Midbrain (tissue), 1 donor: ENCODE measurements at places on chromosomes 4 and X.

GRCh38 chr4:124641715-124642381 is 70.7 kb downstream of the ANKRD50 start:
- no peak for DNase-seq

GRCh38 chr4:124961138-124961750 is 248.7 kb upstream of the ANKRD50 start:
- no peak for DNase-seq

GRCh38 chr4:47160095-47160494 is 128.7 kb downstream of the GABRB1 start:
- no peak for DNase-seq

DNA sequence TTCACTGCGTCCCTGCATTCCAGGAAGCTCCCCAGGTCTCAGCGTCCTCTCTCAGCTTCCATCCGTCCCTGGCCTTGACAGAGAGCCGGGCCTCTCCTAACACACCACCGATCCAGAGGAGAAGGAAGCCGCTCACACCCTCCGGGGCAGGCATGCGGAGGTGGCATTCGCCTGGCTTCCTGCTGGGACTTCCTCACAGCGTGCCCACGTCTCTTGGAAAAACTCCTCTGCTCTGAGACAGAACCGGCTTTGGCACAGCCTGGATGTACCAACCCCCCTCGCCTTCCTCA is 3.2 kb downstream of the CTAG2 start:
- no peak for DNase-seq

DNA sequence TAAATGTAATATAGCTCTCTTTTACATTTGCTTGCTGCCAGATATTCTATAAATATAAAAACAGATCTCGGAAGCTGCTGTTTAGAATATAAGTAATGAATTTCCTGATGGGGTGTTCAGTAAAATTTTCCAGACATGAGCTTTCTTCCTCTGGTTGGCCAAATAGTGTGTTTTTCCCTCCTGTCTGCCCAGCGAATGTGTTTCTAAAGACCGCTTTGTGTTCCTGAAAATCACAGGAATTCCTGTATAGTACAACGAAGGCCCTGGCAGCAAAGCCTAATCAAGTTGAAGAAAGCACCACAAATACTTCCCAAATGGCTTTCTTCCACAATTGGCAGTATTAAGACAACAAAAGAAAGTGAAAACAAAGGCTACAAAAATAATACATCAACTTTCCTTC is 494.1 kb downstream of the INPP4B start:
- peak; percentile 11 for DNase-seq

- DNase-seq = no peak
Measured at GRCh38 chr4:99585516-99585915, 10.9 kb downstream of the MTTP start.

GRCh38 chr4:123516576-123516975 is 120.0 kb downstream of the SPRY1 start:
- DNase-seq = no peak

DNA sequence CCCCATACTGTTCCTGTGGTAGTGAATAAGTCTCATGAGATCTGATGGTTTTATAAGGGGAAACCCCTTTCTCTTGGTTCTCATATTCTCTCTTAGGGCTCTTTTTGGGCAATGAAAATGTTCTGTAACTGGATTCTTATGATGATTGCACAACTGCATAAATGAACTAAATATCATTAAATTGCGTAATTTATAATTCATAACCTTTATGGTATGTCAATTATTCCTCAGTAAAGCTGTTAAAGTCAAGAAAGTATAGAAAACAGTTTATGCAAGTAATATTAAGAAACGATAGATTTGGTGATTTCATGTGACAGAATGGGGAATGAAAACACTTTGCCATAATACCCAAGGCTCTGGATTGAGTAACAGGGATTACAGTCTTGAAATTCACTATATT is 33.5 kb upstream of the SPANXD start:
- DNase-seq = no peak

DNA sequence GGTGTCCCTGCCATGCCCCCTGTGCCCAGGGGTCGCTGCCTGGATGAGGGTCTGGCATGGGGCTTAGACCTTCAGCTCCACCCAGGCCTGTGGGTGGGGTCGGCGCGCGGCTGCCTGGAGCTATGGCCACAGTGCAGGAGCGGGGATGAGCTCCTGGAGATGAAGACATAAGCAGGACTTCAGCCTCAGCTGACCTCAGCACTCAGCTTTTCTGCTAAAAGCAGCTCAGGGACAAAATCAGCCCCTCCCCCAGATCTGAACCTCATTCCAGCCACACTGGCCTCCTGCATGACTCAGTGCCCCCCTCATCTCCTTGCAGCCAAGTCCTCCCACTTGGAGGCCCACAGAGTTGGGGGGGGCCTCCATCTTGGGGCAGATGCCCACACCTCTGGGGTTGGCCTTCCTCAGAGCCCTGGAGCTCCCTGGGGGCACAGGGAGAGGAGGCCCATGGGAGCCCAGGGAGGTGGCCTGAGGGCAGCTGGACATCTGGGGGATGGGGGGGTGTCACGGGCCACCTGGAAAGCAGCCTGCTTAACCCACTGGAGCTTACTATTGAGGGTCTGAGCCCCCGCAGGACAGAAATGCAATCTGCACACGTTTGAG is 19.4 kb upstream of the CPLX1 start:
- DNase-seq = no peak

- DNase-seq = no peak
Measured at GRCh38 chr4:172758586-172759340, 409.8 kb upstream of the GALNT7 start.

DNA sequence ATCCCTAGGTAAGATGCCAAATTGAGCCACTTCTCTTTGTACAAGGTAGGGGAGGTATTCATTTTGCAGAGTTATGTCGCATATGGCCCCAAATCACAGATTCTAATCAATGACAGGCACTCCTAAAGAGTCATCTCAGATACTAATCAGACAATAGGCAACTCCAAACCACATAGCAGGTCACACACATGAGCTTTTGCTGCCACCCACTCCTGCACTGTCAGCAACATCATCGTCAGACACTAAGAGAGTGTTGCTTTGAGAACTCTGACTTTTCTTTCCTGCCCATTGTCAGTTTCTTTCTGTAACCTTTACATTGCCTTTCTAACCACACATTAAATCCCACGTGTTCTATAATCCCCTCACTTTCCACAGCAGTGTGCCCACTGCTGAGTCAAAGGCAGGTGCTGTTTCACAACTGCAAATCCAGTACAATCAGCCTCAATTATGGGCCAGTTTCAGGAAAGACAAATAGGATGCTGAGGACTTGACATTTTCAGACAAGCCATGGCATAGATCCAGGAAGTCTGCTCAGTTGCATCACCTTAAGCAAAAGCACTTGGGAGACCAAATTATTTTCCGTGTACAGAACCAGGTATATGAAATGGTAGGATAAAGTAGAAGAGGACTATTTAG is 23.5 kb downstream of the TMEM31 start:
- DNase-seq = no peak
